ENCODE measurements at places on chromosomes 16 and 17.

DNA sequence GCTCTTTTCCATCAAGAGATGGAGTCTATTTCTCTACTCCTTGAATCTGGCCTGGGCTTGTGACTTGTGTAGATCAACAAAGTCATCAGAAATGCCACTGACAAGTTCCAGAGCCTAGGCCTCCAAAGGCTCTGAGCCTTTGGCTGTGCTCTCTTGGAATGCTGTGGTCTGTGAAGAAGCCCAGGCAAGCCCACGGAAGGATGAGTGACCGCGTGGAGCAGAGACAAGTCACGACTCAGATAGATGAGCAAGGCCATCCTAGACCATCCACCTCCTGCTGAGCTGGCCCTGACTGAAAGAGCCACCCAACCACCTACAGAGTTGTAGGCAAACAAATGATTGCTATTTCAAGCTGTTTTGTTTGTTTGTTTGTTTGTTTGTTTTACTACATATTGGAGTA lies 11.6 kb upstream of the ICAM2 start:
- DNase-seq: no peak
- no peaks in the 10 kb centered on the region for H3K36me3 ChIP-seq
- H3K4me3 ChIP-seq: no peak overlapping the region
- H3K27me3 ChIP-seq: no peaks in the 10 kb centered on the region
- H3K4me1 ChIP-seq: peaks cover 5% of the 10 kb centered on the region

- H3K36me3 ChIP-seq: no peaks in the 10 kb centered on the region
- no peaks in the 10 kb centered on the region for H3K27me3 ChIP-seq
- peaks cover 14% of the 10 kb centered on the region for H3K4me1 ChIP-seq
- peak; percentile 63 for DNase-seq
- peak overlapping the region; percentile 88 for H3K27ac ChIP-seq
These were observed 367 bp downstream of the MGRN1 start for GRCh38 chr16:4624827-4625559.

DNA sequence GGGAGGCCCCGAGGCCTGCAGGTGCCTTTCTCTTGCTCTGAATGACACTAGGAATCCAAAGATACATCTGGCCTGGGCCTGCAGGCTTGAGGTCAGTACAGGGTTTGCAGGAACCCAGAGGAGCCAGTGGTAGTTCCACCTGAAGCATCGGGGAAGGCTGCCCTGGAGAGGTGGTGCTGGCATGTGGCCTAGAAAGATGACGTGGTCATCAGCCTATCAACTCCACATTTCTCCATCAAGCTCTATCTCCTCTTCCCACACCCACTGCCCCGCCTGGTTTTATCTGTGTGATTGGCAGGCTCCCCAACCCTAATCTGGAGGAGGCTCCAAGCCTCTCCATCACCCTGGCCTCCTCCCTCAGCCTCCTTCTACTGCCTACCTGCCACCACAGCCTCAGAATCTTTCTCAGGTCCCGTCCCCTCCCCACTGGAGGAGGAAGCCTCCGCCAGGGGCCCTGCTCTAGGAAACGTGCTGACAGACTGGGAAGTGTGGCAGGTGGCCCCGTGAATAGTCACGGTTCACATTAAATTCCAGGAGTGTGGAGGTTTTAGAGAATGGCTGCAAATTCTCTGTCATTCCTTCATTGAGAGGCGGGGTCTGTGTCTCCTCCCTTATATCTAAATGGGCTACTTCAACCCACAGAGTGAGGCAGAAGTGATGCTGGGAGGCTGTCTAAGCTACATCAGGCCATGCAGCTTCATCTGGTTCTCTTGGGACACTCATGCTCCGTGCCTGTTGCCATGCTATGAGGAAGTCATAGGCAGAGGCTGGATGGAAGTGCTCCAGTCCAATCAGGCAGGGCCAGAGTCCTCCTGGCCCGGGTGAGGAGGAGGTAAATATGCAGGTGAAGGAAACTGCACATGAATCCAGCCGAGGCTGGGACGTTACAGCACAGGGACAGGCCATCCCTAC lies 11.4 kb upstream of the MAP2K3 start:
- H3K4me3 ChIP-seq: no peak overlapping the region
- no peak overlapping the region for H3K27ac ChIP-seq
- no peak for DNase-seq
- peaks cover 26% of the 10 kb centered on the region for H3K4me1 ChIP-seq

GRCh38 chr16:81121474-81121990 lies 25.3 kb upstream of the GCSH start:
- no peak overlapping the region for H3K27ac ChIP-seq
- no peaks in the 10 kb centered on the region for H3K36me3 ChIP-seq
- no peaks in the 10 kb centered on the region for H3K27me3 ChIP-seq
- H3K4me1 ChIP-seq: no peaks in the 10 kb centered on the region
- no peak for DNase-seq

- no peaks in the 10 kb centered on the region for H3K27me3 ChIP-seq
- no peak overlapping the region for H3K4me3 ChIP-seq
These were observed 53.4 kb downstream of the ACTG1 start for GRCh38 chr17:81459224-81459623.

- H3K4me3 ChIP-seq: no peak overlapping the region
- no peak overlapping the region for H3K27ac ChIP-seq
- no peak for DNase-seq
- no peaks in the 10 kb centered on the region for H3K27me3 ChIP-seq
- no peaks in the 10 kb centered on the region for H3K4me1 ChIP-seq
These were observed 188.0 kb upstream of the FOXF1 start for GRCh38 chr16:86322283-86322682.

DNA sequence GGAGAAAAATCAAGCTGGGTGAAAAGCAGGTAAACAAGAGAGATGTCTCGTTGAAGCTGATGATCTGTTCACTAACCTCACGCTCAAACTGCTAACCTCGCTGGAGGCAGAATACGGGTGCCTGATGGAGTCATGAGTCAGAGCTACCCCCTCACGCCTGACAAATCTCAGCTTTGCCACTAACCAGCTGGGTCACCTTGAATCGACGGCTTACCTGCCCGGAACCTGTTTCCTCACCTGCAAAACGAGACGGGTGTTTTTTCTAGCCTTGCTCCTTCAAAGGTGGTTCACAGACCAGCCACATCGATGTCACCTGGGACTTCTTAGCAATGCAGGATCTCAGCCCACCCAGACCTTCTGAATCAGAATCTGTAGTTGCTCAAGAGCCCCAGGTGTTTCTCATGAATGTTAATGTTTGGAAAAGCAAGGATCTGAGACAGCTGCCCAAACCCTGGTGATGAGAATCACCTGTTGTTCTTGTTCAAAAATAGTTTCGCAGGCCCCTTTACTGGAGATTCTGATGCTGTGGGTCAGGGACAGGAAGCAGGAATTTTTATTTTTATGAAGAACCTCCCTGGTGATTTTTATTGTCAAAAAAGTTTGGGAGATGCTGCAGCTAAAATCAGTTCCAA lies 56.9 kb downstream of the MARCHF10 start:
- DNase-seq: no peak
- H3K4me3 ChIP-seq: no peak overlapping the region
- no peaks in the 10 kb centered on the region for H3K36me3 ChIP-seq
- no peaks in the 10 kb centered on the region for H3K27me3 ChIP-seq

DNA sequence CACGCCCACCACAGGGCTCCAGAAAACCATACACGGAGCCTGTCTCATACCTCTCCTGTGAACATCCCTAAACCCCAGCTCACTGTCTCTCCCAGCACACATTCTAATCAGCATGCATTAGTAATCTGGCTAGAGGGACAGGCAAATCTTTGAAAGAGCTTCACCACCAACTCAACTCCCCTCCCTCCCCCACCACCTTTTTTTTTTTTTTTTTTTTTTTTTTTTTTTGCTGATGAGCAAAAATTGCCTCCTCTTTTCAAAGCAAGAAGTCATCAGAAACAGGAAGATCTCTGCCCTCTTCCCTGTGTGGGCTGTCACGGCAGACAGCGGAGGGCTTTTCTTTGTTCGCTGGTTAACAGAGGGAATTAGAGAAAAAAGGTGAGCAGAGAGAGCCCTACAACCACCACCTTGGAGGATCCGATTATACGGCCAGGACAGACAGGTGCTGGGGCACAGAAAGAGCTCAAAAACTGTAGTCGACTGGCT lies 19.9 kb downstream of the GAS7 start:
- no peaks in the 10 kb centered on the region for H3K27me3 ChIP-seq
- no peak overlapping the region for H3K4me3 ChIP-seq
- no peak overlapping the region for H3K27ac ChIP-seq
- no peak for DNase-seq

DNA sequence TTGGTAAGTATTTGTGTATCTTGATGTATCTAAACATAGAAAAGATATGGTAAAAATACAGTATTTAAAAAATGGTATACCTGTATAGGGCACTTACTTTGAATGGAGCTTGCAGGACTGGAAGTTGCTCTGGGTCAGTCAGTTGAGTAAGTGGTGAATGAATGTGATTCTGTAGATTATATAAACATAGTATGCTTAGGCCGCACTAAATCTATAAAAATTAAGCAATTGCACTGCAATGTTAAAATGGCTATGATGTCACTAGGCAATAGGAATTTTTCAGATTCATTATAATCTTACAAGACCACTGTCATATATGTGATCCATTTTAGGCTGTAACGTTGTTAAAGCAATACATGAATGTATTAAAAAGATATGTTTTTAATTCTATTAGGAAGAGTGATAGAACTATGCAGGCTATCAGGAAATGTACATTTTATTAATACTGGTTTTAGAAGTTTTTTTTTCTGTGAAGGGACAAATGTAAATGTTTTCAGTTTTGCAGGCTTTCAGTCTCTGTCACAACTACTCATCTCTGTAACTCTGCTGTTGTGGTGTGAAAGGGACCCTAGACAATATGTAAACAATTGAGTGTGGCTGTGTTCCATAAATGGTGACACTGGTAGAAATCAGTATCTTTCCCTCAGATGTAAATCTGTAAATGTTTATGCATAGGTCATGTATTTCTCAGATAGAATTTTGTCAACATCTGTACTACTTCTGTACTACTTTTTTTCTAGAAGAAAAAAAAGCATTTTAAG lies 10.5 kb downstream of the CBFB start:
- no peak overlapping the region for H3K27ac ChIP-seq
- H3K27me3 ChIP-seq: no peaks in the 10 kb centered on the region
- H3K36me3 ChIP-seq: peaks cover 8% of the 10 kb centered on the region
- peaks cover 11% of the 10 kb centered on the region for H3K4me1 ChIP-seq

DNA sequence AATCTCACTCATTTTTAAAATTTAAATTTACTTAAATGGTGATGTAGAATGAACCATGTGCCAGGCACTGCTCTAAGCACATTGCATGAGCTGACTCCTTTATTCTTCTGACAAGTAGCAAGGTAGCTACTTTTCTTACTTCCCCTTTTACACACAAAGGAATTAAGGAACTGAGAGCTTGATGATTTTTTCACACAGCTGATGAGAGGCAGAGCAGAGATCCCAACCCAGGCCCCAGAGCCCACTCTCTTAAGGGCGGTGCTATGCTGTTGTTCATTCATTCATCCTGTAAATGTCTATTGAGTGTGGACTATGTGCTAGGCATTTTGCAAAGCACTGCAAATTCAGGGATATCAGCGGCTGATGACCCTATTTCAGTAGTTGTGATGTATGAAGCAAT lies 17.9 kb downstream of the SEC14L5 start:
- no peak overlapping the region for H3K27ac ChIP-seq
- H3K27me3 ChIP-seq: peaks cover 4% of the 10 kb centered on the region
- H3K4me3 ChIP-seq: no peak overlapping the region
- DNase-seq: no peak
- no peaks in the 10 kb centered on the region for H3K36me3 ChIP-seq

- H3K27me3 ChIP-seq: peaks cover 27% of the 10 kb centered on the region
- H3K4me3 ChIP-seq: no peak overlapping the region
- peaks cover 26% of the 10 kb centered on the region for H3K4me1 ChIP-seq
- no peak overlapping the region for H3K27ac ChIP-seq
- DNase-seq: no peak
- H3K36me3 ChIP-seq: peaks cover 17% of the 10 kb centered on the region
These were observed 1.6 kb downstream of the GFER start for GRCh38 chr16:1985466-1986150.

GRCh38 chr17:75096082-75096625 lies 8.4 kb downstream of the SLC16A5 start:
- H3K4me1 ChIP-seq: no peaks in the 10 kb centered on the region
- H3K27ac ChIP-seq: no peak overlapping the region
- no peak for DNase-seq
- no peaks in the 10 kb centered on the region for H3K27me3 ChIP-seq
- H3K36me3 ChIP-seq: peaks cover 4% of the 10 kb centered on the region

- no peaks in the 10 kb centered on the region for H3K4me1 ChIP-seq
- H3K27ac ChIP-seq: no peak overlapping the region
- H3K36me3 ChIP-seq: no peaks in the 10 kb centered on the region
- DNase-seq: no peak
These were observed 215.6 kb downstream of the MSI2 start for GRCh38 chr17:57471868-57472368.

GRCh38 chr16:81321536-81321935 lies 6.8 kb downstream of the GAN start:
- H3K4me3 ChIP-seq: no peak overlapping the region
- no peak for DNase-seq
- H3K27ac ChIP-seq: no peak overlapping the region
- no peaks in the 10 kb centered on the region for H3K4me1 ChIP-seq

DNA sequence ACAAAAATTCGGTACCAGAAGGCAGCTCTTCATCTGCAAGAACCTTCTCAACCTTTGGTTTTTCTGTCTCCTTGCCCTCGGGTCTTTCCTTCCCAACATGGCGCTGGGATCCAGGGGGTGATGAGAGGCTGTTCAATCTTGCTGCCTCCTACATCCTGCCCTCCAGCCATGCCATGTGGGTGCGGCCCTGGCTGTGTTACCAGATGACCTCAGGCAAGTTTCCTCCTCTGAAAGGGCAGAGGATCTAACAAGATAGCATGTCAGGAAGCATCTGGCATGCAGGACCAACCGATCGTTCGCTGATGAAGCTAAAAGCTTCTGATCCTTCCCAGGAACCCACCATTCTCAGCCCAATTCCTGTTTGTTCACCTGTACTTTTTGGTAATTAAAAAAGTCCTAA lies 36.8 kb upstream of the BCAR1 start:
- H3K27me3 ChIP-seq: no peaks in the 10 kb centered on the region
- H3K36me3 ChIP-seq: peaks cover 10% of the 10 kb centered on the region
- H3K4me1 ChIP-seq: peaks cover 12% of the 10 kb centered on the region
- H3K4me3 ChIP-seq: no peak overlapping the region
- no peak overlapping the region for H3K27ac ChIP-seq
- DNase-seq: no peak

GRCh38 chr16:67672739-67673662 lies 6.4 kb downstream of the C16orf86 start:
- no peak for DNase-seq
- no peak overlapping the region for H3K27ac ChIP-seq
- H3K36me3 ChIP-seq: no peaks in the 10 kb centered on the region
- no peaks in the 10 kb centered on the region for H3K27me3 ChIP-seq
- H3K4me1 ChIP-seq: peaks cover 1% of the 10 kb centered on the region

All from effector memory CD4-positive, alpha-beta T cell (primary cell).